Inflammatory macrophage treated with lipopolysaccharide for 4 hours (primary cell): ENCODE measurements at places on chromosomes 5 and 9.
A peak's percentile ranks its signal among the peaks of the same experiment; 100 is the strongest.

DNA sequence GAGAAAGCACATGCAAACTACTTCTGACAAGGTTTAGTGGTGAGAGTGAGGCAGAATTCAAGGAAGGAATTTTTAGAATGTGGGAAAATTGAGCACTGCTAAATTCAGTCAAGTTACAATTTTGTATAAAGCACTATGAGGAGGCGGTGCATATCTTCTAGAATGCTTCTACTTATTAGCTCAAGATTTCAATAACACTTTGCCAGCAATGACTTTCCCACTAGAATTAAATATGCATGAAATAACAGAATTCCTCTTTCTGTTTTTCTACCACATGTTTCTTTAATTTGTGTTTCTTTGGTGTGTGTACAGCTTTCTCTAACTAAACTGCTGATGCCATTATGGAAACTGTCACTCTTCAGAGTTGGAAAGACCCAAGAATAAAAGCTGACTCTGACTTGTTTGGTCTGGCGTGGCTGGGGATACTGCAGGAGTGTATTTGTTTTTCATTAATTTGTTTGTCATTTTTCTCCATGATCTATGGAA lies 163.5 kb downstream of the ARSB start:
- DNase-seq = no peak

DNA sequence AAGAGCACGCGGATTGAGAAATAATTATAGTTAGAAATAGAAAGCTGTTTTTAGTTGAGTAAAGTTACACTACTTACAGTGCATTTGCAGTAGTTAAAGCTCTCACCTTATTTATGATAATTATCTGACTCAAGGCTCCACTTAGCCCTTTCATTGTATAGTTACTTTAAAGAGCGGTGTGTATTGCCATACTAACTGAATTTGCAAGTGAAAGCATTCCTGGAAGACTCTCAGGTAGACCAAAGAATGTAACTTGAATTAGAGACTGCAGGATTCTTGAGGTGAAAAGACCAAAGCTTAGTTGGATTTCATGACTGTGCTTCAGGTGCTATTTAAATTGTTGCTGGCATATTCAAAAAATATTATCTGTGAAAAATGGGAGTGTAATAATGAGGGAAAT lies 4.2 kb upstream of the RASA1 start:
- no peak for DNase-seq

DNA sequence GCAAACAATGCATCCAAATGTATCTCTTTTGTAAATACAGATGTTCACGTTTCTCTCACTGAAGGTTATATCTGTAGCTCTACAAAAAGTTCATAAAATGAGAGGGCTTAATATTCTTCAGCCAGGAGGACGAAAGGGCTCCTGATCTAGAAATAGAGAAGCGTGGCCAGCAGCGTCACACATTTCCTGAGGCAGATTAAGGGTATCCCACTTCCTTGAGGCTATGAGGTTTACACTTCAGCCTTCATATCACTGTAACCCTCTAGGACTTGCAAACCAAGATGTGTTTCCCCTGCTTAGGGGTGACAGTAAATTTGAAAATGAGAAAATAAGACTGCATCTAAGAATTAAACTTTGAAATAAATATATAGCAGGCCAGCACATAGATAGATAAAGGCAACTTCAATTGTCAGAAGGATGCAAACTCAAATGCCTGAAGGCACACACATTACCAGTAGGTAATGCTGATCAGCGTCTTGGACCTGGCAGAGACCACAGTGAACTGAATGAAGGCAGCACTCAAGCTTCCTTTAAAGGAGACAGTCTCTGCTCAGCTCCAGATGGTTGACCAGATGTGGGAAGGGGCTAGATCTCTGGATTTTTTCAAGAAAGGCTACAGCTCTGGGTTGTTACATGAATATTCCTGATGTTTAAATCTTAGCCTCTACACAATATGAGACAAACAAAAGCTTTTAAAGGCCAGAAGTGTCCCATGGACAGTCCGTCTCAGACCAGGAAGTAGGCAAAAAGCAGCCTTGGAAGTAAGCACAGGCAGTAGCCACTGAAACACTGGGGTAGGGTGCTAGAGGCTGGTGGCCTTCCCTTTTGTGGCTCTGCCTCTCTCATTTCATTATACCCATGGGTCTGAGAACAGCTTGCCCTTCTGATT lies 197.7 kb downstream of the MCTP1 start:
- peak; percentile 49 for DNase-seq

- no peak for DNase-seq
Measured at GRCh38 chr5:52428977-52429489, 358.7 kb upstream of the ITGA1 start.

DNA sequence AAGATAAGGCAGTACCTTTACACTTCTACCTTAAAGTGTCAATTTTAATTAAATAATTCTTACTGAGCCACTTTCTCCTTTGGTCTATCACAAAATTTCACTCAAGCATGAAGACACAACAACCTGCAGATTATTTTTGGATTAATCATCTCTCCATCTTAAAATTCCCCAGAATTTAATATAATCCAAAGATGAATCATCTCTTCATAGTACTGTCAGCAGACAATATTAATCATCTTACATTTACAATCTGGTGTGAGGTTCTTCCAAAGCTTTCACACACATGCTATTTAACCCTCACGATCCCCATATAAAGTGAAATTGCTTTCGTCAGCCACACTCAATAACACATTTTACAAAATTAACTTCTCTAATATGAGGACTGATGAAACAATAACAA lies 43.0 kb downstream of the LHFPL2 start:
- no peak for DNase-seq

DNA sequence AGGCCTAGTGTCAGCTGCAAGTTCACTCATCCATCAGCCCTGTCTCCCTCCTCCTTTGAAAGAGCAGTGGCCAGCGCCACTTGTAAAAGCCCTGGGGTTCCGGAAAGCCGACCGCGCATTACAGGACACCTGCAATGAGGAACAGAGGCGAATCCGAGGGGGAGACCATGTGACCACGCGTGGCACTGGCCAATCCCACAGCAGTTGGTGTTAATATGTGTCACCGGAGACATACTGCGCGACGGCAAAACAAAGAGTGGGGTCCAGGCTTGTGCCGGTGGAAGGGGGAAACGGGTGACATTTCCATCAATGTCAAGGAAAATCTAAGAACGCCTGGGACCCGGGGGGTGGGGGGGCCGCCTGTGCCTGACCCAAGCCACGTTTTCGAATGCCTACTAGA lies 480.8 kb downstream of the SPATA31A7 start:
- DNase-seq = no peak

DNA sequence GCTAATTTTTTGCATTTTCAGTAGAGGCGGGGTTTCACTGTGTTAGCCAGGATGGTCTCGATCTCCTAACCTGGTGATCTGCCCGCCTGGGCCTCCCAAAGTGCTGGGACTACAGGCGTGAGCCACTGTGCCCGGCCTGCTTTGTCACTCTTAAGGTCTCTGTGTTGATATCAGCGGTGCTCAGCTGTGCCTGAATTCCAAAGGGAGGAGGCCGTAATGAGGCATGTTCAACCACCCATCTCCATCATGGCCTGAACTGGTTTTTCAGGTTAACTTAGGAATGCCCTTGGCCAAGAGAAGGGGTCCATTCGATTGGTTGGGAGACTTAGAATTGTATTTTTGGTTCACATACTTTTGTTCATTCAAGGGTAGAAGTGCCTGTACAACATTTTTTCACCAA lies 22.0 kb downstream of the HSD17B3 start:
- DNase-seq = no peak

DNA sequence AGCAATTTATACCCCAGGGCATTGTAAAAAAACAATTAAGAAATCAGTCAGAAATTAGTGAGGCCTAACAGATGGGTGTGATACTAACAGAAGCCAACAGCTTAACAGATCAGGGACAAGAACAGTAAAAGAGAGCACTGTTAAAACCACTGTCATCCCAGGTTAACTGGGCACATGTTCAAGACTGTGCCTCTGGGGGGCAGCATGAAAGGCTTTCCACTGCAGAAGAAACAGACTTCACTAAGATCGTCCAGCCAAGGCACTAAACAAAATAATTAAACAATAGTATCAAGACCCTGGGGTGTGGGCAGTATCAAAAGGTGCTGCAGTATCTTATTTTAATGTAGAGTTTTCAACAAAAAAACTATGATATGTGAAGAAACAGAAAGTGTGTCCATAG lies 43.5 kb downstream of the FBN2 start:
- DNase-seq = no peak

GRCh38 chr5:151408591-151409230 lies 38.7 kb upstream of the SLC36A1 start:
- no peak for DNase-seq

GRCh38 chr5:157947156-157947555 lies 88.2 kb upstream of the CLINT1 start:
- DNase-seq = no peak

- no peak for DNase-seq
Measured at GRCh38 chr9:14057368-14058324, 256.3 kb downstream of the NFIB start.

DNA sequence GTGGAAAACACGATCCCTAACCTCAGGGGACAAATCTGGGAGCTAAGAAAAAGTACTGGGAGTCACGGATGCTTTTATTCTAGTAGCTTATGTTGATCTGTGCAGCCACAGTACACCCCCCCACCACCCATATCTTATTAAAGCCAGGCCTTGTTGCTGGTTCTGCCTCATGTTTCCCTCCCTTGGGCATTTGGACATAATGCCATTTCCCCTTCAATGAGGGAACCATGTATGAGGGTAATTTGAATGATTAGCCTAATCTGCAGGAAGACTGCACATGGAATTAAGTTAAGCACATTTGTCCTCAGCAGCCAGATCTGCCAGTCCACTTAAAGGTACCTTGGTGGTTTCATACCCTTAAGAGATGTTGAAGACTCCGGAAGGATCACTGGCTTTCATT lies 102.0 kb downstream of the ARHGAP26 start:
- DNase-seq = no peak

DNA sequence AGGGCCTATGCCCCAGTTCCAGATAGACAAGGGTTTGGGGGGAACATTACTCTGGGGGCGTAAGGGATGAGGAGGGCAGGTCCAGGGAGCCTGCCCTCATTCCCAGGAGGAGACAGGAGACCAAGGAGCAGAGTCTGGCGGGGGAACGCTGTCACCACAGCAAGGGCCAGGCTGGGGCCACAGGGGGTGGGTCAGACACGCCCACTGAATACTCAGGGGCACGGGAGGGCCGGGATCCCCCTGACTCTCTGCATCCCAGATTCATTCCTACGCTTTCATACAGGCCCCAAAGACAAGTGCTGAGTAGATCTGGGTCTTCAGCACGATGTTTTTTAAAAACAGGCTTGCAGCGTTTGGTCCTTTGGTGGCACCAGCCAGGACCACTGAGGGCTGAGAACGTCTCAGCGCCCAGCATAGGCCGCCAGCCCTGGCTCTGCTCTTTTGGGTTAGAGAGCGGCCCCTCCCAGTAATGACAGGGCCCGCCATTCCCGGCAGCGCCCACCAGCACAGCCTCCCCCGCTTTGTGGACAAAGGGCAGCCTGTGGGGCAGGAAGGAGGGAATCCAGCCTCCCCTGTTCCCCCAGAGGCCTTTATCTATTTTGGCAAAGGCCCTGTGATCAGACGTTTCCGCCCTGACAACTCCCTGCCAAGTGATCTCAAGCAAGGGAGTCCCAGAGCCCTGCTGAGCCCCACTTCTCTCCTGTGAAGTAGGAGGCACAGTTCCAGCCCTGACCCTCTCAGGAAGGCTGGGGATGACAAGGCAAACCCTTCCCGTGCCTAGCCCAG lies 24.9 kb downstream of the NEK6 start:
- DNase-seq = peak; percentile 17

GRCh38 chr5:96655085-96655484 lies 7.1 kb upstream of the CAST start:
- DNase-seq = no peak

- no peak for DNase-seq
Measured at GRCh38 chr5:13477118-13477737, 467.3 kb downstream of the DNAH5 start.

GRCh38 chr5:152379331-152379730 lies 25.7 kb downstream of the NMUR2 start:
- no peak for DNase-seq

DNA sequence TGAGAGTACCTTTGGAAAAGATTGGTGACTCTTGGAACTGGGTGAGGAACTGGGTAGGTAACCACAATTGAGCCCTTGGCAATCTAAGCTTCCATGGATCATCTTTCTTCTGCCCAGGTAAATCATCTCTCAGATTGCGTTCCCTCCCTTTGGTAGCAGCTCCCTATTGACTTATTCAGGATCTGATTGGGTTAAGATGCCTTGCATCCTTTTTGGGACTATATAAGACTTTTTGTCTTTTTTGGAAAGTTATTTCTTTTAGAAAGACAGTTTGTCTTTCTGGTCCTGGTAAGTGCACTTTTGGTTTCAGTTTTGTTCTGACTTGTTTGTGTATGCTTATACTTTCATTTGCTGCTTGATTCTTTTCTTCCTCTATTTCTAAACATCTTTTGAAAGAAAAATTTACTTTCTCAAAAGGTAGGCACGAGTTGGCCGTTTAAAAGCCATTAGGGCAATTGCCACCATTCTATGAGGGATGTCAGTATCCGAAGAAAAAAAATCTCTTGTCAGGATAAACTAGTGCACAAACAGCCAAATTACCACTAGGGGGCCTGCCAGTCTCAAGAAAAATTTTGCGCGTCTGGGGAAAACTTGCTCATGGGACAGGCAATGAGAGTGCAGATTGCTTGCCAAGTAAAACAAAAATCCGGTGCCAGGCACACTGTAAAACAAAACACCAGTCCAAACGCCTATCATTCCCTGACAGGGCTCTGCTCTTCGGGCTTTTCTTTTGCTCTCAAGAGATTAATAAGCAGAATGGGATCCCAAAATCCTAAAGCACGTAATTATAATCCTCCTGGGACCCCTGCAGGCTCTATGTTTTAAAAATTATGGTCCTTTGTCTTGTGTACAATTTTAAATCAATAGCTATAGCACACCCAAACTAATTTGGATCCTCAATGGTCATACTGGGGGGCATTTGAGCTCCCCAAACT lies 12.8 kb downstream of the OR1J1 start:
- peak; percentile 88 for DNase-seq

GRCh38 chr5:17147617-17148016 lies 69.8 kb upstream of the BASP1 start:
- no peak for DNase-seq

DNA sequence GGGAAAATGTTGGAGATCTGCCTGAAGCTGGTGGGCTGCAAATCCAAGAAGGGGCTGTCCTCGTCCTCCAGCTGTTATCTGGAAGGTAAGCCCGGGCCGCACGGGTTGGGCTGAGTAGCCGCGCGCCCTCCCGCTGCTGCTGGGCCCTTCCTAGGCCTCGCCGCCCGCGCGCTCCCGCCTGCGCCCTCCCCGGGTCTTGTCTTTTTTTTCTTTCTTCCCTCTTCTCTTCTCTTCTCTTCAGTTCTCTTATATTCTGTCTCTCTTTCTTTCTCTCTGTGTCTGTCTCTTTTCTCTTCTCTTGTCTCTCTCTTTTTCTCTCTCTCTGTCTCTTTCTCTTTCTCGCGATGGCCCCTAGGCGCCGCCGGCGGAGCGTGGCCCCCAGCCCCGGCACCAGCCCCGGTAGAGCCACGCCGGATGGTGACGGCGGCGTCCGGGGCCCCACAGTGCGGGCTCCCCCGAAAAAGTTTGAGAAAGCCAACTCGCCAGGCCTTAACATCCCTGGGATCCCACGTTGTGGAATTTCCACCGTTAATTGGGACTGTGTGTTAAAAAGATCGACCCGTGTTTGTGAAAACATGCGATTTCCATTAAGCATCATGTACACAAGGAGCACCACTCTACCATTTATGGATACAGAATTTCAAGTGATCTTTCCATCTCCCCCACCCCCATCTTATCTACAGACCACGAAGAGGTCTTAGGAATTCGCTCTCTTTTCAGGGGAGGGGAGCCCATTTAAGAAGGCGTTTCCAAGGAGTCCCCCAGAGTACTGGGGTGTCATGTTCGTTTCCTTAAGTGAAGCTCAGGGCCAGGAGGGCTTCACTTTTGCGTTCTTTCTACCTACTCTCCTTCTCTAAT lies 616 bp downstream of the ABL1 start:
- peak; percentile 29 for DNase-seq
